ENCODE measurements at places on chromosomes 6 and 20. TPM values are rescaled to one million over a fixed set of nuclear protein-coding genes. Genes with fewer than 3 reads are reported as not detected.

The SH3BGRL2 gene
- 0.64 TPM for total RNA-seq

The SLC22A16 gene
- total RNA-seq: not detected

The RNF217 gene
- total RNA-seq: not detected

The ERVFRD-1 gene
- total RNA-seq: not detected

The TRIM38 gene
- 37.7 TPM for total RNA-seq

The NINL gene
- 3.2 TPM for total RNA-seq

The PDYN gene
- total RNA-seq: not detected

The TRIM10 gene
- not detected for total RNA-seq

The CTSA gene
- 55.6 TPM for total RNA-seq

The ZNF133 gene
- total RNA-seq: 9.9 TPM

The PRIM2 gene
- 67.6 TPM for total RNA-seq

- no peak for DNase-seq
These were observed 32.4 kb upstream of the TPBG start for GRCh38 chr6:82331031-82331773.

DNA sequence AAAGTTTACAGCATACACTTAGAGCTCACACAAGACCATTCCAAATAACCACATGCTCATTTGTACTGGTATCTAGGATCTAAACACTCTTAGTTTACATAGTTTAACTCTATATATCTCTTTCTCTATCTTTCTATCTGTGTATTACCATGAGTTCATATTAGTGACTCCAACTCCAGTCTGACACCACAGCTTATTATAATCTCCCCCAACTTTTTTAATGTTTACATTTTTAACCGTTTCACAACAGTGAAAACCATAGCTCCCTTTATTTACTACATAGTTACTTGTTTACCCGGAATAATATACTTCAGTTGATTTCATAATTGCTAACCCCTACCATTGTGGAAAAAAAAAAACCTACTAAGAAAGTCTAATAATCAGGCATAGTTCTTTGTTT is 362.4 kb upstream of the RGS17 start:
- no peak for DNase-seq

- no peak for DNase-seq
These were observed 39.0 kb downstream of the PHF3 start for GRCh38 chr6:63674635-63675034.

GRCh38 chr6:106094261-106094963 is 8.3 kb downstream of the PRDM1 start:
- DNase-seq: no peak

- no peak for DNase-seq
These were observed 14.7 kb upstream of the KCNG1 start for GRCh38 chr20:51037532-51038115.

GRCh38 chr20:44228465-44229258 is 18.1 kb upstream of the OSER1 start:
- no peak for DNase-seq

DNA sequence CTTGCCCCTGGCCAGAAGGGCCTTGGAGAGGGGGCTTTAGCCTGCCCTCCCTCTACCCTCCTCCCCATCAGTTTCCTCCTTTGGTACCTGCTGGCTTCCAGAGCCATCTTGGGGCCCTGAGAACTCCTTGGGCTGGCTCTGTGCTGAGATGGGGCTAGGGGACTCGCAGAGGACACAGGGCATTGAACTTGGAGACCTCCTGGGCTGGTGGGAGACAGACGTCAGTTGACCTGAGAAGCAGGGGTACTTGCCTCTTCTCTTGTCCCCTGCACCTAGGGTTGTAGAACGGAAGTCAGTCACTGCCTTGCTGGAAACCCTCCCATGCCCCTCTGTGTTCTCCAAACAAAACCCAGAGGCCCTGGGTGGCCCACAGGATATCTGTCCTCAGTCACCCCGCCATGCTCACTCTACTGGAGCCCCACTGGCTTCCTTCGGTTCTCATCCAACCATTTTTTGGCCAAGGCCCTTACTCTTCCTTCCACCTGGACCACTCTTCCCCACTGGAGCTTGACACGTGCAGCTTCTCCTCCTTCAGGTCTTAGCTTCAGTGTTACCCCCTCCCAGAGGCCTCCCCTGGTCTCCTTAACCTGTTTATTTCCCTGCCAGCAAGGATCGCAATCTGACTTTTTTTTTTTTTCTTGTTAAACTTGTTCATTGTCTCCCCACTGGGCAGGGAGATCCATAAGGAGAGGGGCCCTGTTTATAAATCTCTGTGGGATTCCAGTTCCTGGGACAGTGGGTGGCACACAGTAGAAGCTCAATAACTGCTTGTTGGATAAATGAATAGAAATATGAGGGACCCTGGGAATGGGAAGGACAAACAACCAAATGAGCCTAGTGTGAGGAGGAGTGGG is 971 bp downstream of the RBCK1 start:
- peak; percentile 39 for DNase-seq

GRCh38 chr6:144528743-144529425 is 243.7 kb downstream of the UTRN start:
- no peak for DNase-seq

- no peak for DNase-seq
These were observed 135.8 kb downstream of the SLC35F1 start for GRCh38 chr6:118042855-118043254.

DNA sequence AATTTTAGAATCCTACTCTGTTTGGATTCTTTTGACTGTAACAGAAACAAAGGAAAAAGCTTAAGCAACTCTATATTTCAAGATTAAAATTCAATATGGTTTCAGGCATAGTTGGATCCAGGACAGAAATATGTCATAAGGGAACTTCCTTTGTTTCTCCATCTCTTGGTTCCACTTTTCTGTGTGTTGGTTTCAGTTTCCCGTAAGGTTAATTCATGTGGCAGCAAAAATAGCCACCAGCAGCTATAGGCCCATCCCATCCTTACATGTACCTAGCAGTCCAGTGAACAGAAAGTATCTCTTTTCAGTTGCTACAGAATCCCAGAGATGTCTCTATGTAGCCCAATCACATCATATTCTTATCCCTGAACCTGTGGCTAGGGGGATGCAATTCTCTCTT is 8.8 kb upstream of the FAM8A1 start:
- DNase-seq: no peak

DNA sequence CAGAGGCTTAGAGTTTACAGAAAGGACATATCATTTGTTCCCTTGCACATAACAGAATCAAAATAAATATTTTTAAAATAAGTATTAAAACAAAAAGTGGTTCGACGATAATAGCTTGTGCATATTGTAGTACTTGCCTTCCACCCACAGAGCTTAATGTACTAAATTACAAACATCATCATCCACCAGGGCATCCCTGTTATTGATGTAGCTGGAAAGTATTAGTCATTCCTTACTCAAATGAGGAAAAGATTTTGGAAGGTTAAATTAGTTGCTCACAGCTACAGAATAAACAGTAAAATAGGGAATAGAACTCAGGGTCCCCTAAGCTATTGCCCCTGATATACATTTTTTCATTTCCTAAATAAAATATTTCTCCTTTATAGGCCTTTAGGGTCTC is 150.3 kb downstream of the PTPRK start:
- DNase-seq: no peak

- no peak for DNase-seq
These were observed 90.2 kb upstream of the QKI start for GRCh38 chr6:163324326-163324687.

GRCh38 chr20:23091721-23092383 is 5.7 kb upstream of the CD93 start:
- no peak for DNase-seq

DNA sequence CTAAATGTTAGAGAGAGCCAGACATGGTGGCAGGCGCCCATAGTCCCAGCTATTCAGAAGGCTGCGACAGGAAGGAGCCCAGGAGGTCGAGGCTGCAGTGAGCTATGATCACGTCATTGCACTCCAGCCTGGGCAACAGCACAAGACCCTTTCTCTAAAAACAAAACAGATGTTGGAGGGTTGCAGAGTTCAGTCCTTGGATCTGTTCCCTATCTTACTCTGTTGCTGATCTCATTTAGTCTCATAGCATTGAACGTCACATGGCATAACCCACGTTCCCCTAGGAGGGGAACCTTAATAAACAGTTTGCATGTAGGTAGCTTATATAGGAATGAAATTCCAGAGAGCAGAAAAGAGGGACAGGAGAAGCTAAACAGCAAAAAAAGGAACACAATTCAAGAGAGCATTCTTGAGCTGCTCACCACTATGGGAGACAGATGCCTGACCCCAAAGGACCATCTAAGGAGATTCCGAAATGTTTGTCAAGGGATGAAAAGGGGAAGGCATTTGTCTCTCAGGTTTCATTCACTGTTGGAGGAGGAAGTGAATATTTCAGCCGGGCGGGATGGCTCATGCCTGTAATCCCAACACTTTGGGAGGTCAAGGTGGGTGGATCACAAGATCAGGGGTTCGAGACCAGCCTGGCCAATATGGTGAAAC is 54.6 kb upstream of the PIM1 start:
- DNase-seq: no peak

DNA sequence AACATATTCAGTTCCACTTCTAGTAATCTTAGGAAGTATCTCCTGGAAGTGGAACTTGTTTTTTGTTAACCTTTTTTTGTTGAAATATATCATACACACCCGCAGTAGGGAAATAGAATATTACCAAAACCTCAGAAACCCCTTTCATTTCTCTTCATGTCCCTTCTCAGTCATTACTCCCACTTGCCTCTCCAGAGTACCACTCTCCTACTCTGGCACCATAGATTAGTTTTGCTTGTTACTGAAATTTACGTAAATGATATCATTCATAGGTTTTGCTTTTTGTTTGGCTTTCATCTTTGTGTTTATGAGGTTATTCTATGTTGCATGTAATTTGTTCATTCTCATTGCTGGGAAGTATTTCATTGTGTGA is 52.8 kb downstream of the ZFAND3 start:
- no peak for DNase-seq

- no peak for DNase-seq
These were observed 8.0 kb upstream of the SIM1 start for GRCh38 chr6:100472674-100473073.

DNA sequence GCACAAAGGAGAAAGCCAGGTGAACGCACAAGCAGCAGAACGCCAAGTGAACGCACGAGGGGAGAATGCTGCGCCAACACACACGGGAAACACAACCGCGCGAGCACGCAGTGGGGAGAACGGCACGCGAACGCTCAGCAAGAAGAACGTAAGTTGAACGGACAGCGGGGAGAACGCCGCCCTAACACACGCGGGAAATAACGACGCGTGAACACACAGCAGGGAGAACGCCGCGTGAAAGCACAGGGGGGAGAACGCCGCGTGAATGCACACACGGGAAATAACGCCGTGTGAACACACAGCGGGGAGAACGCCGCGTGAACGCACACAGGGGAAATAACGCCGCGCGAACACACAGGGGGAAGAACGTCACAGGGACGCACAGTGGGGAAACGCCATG is 54.7 kb downstream of the RNASET2 start:
- DNase-seq: no peak

DNA sequence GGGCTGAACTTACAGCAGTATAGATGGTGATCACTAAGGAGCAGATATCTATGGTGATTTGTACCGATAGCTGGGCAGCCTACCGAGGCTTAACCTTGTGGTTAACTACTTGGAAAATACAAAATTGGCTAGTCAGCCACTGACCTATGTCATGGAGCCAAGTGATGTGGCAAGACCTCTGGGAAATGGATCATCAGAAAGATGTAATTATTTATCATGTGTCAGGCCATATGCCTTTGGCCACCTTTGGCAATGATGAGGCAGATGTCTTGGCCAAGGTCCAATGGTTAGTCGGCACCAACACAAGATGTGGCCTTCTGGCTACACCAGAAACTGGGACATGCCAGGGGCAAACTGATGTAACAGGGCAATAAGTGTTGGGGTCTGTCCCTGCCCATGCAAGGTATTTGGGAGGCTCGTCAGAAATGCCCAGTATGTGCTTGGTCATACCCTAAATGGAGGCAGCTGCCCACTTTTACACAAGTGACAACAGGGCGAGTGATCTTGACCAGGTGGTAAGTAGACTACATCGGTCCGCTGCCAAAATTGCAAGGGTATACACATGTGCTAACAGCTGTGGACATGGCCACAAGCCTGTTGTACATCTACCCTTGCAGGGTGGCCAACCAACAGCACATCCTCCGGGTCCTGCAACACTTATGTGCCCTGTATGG is 30.1 kb downstream of the HDDC2 start:
- no peak for DNase-seq

- no peak for DNase-seq
These were observed 664 bp upstream of the ACTR5 start for GRCh38 chr20:38747495-38748096.

All from activated naive CD4-positive, alpha-beta T cell treated with anti-CD3 and anti-CD28 coated beads, Interleukin-2, amount 50 U/mL, for 72 hours (primary cell).